Suppressor macrophage treated with lipopolysaccharide for 1 hour (primary cell): ENCODE measurements at places on chromosomes 1 and 21.

- no peak for DNase-seq
Observed at GRCh38 chr1:174448531-174448883, 743 bp downstream of the GPR52 start.

GRCh38 chr1:29985606-29985945 lies 737.8 kb downstream of the MATN1 start:
- DNase-seq: no peak

GRCh38 chr1:172967936-172968335 lies 82.8 kb downstream of the TNFSF18 start:
- DNase-seq: no peak

- no peak for DNase-seq
Observed at GRCh38 chr1:80384083-80384830, 1377.7 kb upstream of the ADGRL4 start.

- DNase-seq: no peak
Observed at GRCh38 chr21:27818847-27819246, 852.0 kb upstream of the ADAMTS5 start.

DNA sequence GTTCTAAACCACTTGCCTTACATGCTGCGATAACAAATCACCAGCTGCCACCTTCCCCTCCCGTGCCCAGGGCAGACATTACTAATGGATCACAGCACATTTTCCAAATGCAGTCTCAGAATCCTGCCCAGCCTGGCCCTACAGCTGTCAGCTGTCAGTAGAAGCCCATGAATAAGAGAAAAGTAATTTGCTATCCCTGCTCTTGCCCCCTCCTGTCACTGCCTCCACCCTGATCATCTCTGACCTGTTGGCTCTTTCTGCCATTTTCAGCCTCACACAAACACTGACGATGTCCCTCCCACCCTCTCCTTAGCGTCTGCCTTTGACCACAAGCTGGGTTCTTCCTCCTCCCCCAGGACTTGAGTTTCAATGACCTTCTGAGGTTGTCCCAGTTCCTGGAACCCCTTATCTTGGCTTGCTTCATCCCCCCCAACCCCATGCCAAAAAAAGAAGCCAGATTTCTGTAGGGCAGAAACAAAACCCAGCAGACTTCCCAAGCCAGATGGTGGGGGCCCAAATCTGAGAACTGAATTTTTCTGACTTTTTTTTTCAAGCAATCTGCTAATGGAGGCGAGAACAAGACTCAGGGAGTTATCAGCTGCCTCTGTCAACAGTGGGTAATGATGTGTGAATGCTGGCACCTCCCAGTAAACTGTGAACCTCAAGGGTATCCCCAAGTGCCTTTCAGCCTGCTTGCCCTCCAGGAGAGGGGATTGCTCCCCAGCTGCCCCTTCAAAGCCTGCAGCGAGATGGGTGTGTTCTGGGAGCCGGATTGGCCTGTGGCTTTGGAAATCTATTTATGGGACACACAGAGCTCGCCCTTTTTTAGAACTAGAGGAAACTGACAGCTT lies 216.5 kb upstream of the VAMP3 start:
- DNase-seq: no peak

DNA sequence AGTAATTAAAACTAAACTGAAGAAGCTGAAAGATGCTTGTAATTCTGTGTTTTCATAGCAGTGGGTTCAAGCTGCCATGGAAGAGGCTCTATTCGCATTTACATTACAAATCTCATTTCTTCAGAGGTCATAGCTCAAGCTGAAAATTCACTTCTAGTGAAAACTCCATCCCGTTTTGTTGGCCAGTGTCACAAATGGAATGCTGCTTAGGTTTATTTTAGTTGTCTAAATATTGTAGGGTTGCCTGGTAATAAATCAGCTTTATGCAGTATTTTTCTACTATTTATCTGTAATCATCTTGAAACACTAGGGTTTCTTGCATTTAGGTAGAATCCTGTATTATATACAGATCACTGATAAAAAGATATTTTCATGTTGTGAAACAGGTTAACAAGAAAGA lies 240.6 kb downstream of the PTBP2 start:
- no peak for DNase-seq

- peak; percentile 38 for DNase-seq
Observed at GRCh38 chr1:84836145-84836544, 56.9 kb downstream of the LPAR3 start.

DNA sequence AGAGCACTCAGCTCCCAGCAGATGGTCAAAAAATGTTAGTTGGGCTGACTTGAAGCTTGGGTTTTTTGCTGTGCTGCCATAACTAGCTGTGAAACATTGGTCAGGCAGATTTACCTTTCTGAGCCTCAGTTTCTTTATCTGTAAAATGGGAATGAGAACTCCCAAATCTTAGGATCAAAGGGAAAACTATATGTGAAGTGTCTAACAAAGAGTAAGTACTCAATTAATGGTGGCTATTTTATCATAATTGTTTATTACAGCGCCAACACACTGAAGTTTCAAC lies 164.2 kb upstream of the POU3F1 start:
- DNase-seq: no peak

DNA sequence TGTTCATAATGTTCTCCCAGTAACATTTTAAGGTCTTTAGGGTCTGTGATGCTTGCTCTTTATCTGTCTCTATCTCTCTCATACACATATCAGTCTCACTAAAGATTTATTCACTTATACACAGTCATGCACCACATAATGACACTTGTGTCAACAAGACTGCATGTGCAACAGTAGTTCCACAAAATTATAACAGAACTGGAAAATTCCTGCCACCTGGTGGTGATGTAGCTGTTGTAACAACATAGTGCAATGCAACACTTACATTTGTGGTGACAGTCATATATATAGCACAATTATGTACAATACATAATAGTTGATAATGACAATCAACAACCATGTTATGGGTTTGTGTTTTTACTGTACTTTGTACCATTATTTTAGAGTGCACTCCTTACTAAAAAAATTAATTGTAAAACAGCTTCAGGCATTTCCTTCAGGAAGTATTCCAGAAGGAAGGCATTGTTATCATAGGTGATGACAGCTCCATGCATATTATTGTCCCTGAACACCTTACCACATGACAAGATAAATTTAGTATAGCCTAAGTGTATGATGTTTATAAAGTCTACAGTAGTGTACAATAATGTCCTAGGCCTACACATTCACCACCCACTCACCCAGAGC lies 8.1 kb downstream of the TDRD5 start:
- DNase-seq: peak; percentile 33
